Vagina (tissue), 2 donors: ENCODE measurements at places on chromosomes 13 and 19.

DNA sequence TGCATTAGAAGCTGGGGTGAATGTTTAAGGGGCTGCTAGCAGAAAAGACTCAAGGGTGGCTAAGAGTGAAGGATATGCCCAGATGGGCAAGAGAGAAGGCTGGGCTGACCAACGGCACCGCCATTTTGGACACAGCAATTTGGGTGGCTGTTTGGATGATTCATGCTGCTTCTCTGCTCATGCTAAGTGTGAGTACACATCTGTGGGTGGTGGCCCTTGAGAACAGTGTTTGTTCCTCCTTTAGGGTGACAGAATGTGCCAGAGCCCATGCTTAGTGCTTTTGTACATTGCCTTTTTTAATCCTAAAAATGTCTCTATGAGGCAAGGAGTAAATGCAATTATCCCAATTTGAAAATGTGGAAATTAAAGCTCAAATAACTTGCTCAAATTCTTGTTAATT, 9.8 kb downstream of the CBY2 start:
- no peak for DNase-seq

DNA sequence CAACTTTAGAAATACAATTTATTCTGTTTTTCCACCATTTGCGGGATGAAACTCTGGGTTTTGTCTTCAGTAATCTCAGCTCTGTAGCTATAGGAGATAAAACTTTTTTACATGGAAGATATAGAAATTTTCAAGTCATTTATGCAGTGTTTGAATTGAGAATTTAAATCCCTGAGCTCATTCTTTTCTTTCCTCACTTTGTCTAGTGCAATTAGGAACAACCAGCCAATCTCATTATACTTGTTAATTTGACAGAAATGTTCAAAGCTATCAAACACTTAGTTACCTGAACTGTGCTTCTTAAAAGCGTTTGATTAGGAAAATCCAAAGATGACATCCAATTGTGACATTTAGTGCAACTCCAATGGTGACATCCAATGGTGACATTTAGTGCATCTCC, 1014.3 kb downstream of the SLITRK5 start:
- no peak for DNase-seq

DNA sequence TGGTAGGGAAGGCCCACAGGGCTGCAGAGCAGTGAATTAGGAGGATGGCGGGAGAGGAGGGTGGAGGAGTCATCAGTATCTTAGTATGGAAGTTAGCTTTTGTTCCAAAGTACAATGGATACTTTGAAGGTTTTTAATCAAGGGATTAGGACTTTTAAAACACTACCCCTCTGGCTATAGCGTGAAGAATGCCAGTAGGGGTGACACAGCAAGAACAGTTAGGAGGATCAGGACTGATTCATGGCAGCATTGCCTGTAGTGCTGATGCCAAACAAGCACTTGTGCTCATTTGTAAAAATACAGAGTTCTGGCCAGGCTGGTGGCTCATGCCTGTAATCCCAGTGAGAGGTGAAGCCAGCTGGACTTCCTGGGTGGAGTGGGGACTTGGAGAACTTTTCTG, 46.2 kb downstream of the SKA3 start:
- DNase-seq, result no peak

- DNase-seq, result no peak
These were observed 165.8 kb downstream of the DIAPH3 start for GRCh38 chr13:59997976-59998375.

- no peak for DNase-seq
These were observed 9.0 kb upstream of the SOX1 start for GRCh38 chr13:112057736-112058518.

DNA sequence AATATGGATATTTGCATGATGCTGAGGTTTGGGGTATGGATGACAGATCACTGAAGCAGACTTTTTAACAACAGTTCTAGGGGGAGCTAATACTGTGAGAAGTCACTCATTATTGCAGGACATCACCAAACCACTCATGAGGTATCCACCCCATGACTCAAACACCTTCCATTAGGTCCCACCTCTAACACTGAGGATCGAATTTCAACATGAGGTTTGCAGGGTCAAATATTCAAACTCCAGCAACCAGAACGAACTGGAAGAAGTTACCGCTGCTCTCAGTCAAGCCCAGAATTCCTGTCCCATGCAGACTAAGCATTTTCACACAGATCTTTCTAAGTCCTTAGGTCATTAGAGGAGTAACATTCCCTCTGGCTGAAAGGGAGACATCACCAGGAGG, 758.9 kb downstream of the UQCRFS1 start:
- no peak for DNase-seq

DNA sequence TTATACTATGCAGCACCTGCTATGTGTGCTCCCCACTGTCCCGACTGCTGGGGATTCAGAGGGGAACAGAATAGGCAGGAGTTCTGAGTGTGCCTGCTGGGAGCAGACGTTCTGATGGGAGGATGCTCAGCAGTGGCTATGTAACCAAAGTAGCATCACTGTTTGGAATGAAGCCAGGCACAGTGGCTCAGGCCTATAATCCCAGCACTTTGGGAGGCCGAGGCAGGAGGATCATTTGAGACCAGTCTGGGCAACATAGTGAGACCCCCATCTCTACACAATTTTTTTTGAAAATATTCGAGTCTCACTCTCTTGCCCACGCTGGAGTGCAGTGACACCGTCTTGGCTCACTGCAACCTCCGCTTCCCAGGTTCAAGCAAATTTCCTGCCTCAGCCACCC, 6.0 kb downstream of the ATG4D start:
- DNase-seq, result no peak

DNA sequence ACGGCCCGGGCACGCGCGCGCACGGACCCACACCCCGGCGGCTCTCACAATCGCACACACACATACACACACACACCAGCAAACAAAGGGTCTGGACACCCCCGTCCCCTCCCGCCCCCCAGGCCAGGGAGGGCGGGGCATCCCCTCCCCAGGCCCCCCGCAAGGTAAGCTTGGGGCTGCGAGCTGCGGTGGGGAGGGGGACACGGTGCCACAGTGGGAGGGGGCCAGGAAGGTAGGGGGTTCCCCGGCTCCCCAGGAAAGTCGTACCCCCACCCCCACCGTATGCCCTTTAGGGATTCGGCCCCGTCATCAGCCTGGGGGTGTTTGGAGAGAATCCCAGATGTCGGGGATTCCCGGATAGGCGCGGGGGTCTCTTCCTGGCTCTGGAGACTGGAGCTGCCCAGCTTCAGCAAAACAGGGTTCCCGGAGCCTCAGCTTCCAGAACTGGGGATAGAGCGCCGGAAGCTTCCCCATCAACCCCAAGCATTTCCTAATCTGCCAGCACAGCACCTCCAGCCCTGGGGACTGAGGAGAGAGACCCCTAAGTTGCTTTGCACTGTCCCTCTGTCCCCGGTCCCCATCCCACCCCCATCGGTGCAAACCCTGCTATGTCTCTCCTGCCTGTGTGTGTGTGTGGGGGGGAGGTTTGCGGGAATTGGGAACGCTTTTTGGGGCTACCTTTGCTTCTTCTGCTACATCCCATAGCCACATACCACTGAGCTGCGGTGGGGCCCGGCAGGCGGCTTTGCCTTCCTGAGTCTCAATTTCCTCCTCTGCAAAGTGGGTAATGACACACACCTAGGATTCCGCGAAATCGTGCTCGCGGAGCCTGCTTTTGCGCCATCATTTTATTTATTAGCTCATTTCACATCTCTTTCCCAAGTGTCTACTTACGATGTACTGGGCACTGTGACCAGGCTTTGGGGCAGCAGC, 1.8 kb upstream of the CDC37 start:
- no peak for DNase-seq

- no peak for DNase-seq
These were observed 1.5 kb downstream of the FUT1 start for GRCh38 chr19:48750771-48751504.

DNA sequence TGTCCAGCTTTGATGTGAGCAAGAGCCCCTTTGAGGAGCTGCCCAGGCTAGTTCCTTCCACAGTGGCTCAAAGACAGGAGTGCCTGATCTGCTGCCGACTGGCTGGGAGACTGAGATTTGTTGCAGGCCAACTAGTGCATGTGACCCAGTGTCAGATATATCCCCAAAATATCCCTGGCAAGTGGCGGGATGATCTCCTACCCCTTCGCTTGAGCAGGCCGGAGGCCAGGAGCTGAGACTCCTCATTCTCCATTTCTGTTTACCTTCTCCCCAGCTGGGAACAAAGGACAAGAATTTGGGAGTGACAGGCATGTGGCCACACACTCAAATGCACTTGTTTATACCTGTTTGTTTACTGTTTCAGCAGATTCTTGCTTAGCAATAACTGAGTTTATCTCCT, 37.1 kb upstream of the XPO4 start:
- no peak for DNase-seq

- DNase-seq, result no peak
These were observed 8.9 kb downstream of the OCEL1 start for GRCh38 chr19:17234911-17235299.
